ENCODE measurements at places on chromosomes 2 and 18. TPM values are rescaled to one million over a fixed set of nuclear protein-coding genes. Genes with fewer than 3 reads are reported as not detected.

DNA sequence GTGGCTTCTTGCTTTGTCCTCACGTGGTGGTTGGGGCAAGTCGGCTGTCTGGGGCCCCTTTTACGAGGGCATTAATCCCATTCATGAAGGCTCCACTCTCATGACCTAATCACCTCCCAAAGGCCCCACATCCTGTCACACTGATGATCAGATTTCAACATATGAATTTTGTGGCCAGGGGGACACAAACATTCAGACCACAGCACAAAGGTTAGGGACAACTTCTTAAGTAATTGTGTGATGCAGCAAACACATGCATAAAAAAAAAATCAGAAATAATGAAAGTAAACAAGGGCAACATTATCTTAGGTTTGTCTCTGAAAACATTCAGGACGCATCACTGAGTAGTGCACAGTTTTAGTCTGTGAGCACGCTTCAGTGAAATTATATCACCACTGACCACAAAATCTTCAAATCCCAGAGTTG, 54.2 kb upstream of the FRZB start:
- no peak for DNase-seq

UGT1A3 gene
- not detected for polyA plus RNA-seq

DNA sequence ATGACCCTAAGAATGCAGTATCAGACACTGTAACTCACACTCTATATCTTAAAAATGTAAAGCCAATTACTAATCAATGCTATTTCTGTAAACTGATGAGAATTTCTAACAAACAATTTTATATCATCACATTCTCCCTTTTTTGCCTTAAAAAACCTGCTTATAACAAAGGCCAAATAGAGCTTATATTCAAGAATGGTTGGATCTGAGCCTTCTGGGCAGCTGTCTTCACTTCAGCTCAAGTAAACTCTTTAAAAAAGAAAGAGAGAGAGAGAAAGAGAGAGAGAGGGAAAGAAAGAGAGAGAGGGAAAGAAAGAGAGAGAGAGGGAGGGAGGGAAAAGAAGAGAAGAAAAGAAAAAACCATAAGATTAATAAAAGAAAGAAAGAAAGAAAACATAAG, 231.8 kb downstream of the KCNE4 start:
- no peak for DNase-seq

DNA sequence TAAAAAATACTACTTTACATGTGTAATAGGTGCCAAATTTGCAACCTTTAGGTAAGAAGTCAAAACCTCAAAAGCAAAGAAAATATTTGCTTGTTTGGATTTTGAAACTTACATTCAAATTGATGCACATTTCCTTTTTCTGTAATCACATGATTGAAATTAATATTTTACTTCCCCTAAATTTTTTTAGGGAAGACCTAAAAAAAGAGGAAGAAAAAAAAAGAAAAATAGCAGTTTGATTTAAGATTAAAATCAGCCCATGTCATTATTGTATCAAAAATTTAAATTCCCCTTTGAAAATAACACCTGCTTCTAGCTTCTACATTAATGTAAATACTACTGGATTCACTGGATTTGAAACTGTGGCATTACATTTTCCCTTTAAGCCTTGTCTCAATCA, 68.2 kb upstream of the STON1 start:
- DNase-seq: peak; percentile 12

DNA sequence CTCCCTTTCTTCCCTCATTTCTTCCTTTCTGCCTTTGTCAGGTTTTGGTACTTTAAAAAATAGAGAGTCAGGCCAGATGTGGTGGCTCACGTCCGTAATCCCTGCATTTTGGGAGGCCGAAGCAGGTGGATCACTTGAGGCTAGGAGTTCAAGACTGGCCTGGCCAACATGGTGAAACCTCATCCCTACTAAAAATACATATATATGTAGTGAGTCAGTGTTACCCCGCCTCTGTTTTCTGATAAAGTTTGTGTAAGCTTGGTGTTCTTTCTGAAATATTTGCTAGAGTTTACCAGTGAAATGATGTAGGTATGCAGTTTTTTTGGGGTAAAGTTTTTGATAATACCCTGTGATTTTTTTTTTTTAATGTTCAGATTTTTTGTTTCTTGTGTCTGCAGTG, 58.8 kb downstream of the DGKD start:
- DNase-seq: no peak

DNA sequence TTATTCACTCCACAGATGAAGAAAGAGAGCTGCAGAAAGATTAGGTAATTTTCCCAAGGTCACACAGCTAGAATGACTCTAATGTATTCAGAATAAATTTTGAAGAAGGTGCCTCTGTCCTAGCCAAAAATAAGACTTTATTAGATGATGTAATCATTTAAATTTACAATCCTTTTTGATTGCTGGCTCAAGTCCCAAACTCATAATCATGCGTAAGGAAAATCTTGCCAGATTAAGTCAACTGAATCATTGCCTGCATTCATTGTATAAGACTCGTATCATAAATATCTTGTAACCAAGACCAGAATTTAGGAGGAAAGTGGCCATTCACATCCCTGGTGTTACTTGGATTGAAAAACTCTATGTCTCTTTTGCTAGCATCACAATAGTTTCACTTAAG, 53.1 kb upstream of the STK39 start:
- DNase-seq: no peak

ALPI gene
- polyA plus RNA-seq: not detected

Measured in naive B cell (primary cell).